Effector memory CD8-positive, alpha-beta T cell (primary cell): ENCODE measurements at places on chromosomes 1 and 21.

DNA sequence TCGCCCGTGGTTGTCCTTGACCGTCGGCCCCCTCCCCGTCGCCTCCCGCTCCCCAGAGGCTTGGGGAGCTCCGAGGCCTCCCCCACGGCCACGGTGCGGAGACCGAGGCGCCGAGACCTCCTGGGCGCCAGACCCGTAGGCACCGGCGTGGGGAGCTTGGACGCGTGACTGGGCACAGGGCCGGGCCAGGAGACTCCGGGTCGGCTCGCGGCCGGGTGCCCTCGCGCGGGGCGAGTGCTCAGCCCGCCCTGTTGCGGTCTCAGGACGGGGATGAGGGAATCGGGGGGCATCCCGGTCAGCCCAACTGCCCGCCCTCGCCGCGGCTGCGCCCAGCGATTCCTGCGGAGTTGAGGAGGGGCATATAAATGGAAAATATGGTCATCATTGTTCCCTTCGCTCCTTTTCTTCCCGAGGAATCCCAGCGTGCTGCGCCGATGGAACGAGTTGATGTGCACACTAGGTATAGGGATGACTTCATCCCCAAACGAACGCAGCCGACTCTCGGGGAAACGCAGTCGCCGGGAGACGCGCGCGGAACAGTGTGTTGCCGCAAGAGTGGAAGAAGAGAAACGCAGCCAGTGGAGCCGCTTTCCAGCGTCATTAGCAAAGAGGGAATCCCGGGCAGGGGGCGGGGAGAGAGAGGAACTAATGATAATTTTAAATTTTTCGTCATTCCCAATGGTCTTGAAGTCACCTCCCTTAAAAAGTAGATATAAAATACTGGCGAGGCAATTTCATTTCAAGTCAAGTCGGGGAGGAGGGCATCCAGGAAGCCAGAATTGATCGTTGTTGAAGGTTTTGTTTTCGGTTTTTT, 747 bp upstream of the ENAH start:
- no peak for DNase-seq

- DNase-seq, result peak; percentile 85
Measured at GRCh38 chr1:36450270-36450918, at the start of gene OSCP1. TSS of gene OSCP1 (minus strand) at chr1:36450451. CDS start at chr1:36450369, 82 bp downstream.

- no peak for DNase-seq
Measured at GRCh38 chr21:38878379-38879179, 72.8 kb downstream of the ETS2 start.

GRCh38 chr1:90174246-90174645, 179.3 kb downstream of the ZNF326 start:
- DNase-seq, result no peak

DNA sequence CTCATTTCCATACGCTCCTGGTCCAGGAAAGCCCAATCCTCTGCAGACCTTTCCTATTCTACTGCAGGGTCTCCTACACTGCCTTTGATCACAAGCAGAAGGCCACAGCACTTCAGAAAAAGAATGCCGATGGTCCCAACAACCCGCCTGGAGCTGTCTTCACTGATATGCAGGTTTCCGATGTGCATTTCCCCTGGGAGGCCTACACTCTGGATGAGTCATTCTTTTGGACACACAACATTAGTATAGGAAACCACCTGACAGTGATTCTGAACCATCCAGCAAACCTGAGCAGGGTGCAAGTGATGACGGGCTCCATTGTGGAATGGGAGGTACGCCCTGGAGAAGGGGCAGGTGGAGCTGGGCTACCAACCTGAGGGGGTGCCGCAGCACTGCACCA, 15.0 kb downstream of the PCAT6 start:
- DNase-seq, result no peak

DNA sequence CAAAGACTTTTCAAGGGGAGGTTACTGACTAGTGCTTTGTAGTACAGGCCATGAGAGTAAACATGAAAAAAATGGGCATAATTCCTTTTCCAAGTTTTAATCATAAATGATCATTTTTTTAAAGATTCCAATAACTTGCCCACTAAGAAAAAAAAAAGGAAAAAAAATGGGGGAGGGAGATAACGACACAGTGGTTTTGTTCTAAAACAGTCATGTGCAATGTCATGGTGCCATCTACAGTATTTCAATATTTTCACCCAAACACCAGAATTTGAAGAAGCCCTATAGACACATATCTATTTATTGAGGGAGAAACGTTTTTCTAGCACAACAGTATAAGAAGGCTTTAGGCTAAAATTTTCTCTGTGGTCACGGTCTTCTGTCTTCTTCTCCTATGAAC, 250.2 kb downstream of the LTN1 start:
- no peak for DNase-seq

DNA sequence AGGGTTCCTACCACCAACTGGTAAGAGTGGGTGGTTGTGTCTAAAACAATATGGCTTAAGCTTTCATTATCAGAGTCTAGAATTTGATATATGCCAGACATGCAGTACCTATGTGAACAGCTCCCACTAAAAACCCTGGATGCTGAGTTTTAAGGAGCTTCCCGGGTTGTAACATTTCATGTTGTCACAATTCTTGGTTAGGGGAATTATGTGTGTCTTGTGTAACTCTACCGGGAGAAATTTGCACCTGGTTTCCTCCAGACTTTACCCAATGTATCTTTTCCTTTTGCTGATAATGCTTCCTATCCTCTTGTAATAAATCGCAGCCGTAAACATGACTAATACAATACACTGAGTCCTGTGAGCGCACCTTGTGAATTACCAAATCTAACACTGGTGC, 48.3 kb downstream of the ARID4B start:
- no peak for DNase-seq

GRCh38 chr1:4214826-4215225, 314.8 kb upstream of the C1orf174 start:
- no peak for DNase-seq

GRCh38 chr1:16249596-16250241, 12.7 kb upstream of the CPLANE2 start:
- DNase-seq, result no peak

- no peak for DNase-seq
Measured at GRCh38 chr1:32321712-32322291, 14.2 kb downstream of the MARCKSL1 start.

- no peak for DNase-seq
Measured at GRCh38 chr1:106344494-106344893, 712.0 kb upstream of the PRMT6 start.

GRCh38 chr1:236345728-236346127, 48.4 kb upstream of the EDARADD start:
- DNase-seq, result no peak

GRCh38 chr1:30823627-30823968, 66.0 kb upstream of the LAPTM5 start:
- no peak for DNase-seq
